ENCODE measurements at places on chromosomes 2 and 18.

GRCh38 chr2:181581534-181581933 is 75.4 kb downstream of the CERKL start:
- DNase-seq = no peak

DNA sequence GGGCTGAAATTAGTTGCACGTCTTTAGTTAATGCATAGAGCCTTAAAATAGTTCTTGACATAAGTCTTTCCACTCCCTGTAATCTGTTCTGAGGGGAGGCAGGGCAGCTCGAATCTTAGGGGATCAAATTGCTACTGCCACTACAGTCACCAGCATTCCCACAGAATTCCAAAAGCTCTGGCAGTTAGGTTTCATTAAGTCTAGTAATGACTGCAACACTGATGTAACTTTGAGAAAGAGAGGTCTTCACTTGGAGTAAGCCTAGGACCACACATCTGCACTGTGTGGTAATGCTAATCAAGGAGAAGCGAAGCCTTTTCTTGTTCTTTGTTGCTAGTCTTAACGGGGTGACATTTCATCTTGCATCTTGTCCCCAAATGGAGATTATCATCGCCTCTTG is 19.3 kb upstream of the NCK2 start:
- no peak for DNase-seq

GRCh38 chr2:47003641-47004427 is 88.2 kb upstream of the MCFD2 start:
- no peak for DNase-seq

- no peak for DNase-seq
Observed at GRCh38 chr2:176104316-176105077, 2.6 kb upstream of the HOXD11 start.

GRCh38 chr2:165562233-165562632 is 92.7 kb downstream of the CSRNP3 start:
- DNase-seq = no peak

Measured in colonic mucosa (tissue), 4 donors.